HT1080 (cell line): ENCODE measurements at places on chromosomes 2 and 18. TPM values are rescaled to one million over a fixed set of nuclear protein-coding genes. Genes with fewer than 3 reads are reported as not detected.

LYG2 gene
- 0.37 and 0.61 TPM in 2 replicates for total RNA-seq

G6PC2 gene
- not detected in 2 replicates for total RNA-seq

KCNIP3 gene
- total RNA-seq, result 0.71 and 1.6 TPM in 2 replicates

GKN1 gene
- not detected in 2 replicates for total RNA-seq

COL4A4 gene
- total RNA-seq, result 0.10 and 0.14 TPM in 2 replicates

YWHAQ gene
- total RNA-seq, result 446 and 533 TPM in 2 replicates

ZNF638 gene
- 69.5 and 76.7 TPM in 2 replicates for total RNA-seq

VWA3B gene
- total RNA-seq, result not detected in 2 replicates

ODC1 gene
- total RNA-seq, result 582 and 583 TPM in 2 replicates
